ENCODE measurements at places on chromosomes 2 and 18. TPM values are rescaled to one million over a fixed set of nuclear protein-coding genes. Genes with fewer than 3 reads are reported as not detected.

GRCh38 chr2:162053808-162054155 lies 20.2 kb downstream of the DPP4 start:
- DNase-seq, result no peak

- no peak for DNase-seq
Observed at GRCh38 chr2:241855888-241856422, 2.7 kb downstream of the PDCD1 start.

DNA sequence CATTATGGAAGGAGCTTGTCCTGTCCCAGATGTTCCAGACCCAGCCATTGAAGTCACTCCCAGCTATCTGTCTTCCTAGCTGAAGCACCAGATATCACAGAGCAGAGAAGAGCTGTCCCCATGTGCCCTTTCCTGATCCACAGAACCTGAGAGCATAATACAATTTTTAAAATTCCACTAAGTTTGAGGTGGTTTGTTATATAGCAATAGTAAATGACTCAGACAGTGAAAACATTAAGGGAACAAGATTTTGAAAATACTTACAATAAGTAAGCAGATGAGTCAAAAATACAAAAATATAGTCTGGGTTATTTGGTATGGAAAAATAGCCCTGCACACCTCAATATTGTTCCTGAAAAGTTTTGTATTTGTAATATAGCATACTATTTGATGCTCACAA lies 85.8 kb upstream of the GLS start:
- DNase-seq, result no peak

GRCh38 chr2:214265991-214266489 lies 144.8 kb upstream of the VWC2L start:
- DNase-seq, result no peak

DNA sequence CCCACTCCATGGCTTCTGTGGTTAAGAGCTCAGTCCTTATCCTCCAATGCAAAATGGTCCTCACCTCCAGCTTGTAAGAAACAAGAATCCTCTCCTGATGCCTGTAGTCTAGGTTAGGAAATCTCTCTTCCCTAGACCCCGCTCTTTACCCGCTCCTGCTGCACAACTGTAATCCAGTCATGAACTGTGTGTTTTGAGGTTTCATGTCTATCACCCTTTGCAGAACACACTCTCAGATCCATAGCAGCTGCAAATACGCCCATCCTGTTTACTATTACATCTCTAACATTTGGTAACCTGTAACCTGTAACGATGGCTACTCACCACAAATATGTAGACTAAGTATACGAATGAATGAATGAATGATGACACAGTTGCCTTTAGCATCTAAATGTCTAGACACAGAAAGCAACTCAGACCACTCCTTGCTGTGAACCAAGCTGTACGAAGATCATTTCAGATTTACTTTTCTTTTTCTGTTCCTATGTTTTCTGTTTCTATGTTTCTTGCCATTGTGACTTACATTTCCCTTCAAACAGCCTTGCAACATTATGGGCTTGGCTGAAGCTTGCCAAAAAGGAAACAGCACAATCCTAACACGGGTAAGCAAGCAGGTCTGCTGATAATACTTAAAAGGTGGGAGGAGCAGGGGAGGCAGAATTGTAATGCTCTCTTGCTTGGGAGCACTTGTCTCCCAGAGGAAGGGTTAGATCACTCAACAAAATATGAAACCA lies 53.7 kb downstream of the EPHA4 start:
- DNase-seq, result peak; percentile 42

DNA sequence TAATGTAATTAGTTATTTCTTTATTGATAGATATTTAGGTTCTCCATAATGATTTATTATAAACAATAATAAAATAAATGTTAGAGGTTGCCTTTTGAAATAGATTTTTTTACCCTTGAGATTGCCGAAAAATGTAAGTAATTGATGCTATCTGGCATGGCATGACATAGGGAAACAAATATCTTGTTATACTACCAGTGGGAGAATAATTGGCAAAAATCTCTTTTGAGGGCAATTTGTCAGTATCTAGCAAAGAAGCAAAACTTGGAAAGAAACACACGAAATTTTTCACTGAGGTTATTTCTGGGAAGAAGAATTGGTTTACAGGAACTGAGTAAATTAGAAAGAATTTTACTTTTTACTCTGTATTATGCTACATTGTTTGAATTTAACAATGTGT lies 547.2 kb upstream of the SETBP1 start:
- DNase-seq, result no peak

DNA sequence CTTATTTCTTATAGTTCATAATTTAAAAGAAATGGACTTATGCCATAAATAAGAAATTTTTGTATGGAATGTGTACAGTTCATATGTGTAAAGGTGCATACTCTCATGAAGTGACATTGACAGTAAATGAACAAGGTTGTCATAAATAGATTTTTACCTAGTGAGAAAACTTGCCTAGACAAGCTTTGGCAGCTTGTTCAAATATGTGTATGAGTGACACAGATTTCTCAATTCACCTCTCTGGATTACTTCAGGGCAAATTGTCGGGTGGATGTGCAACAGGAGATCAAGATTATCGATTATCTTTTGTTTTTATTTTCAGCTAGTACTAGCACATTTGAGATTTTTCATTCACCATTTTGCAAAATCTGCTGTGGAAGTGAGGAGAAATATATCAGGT lies 758.1 kb upstream of the ACVR2A start:
- no peak for DNase-seq

GRCh38 chr2:191859681-191860080 lies 12.8 kb upstream of the CAVIN2 start:
- DNase-seq, result no peak

- peak; percentile 82 for DNase-seq
Observed at GRCh38 chr18:2932247-2933181, 80.4 kb downstream of the LPIN2 start.

GRCh38 chr18:47953471-47953931 lies 23.0 kb upstream of the SMAD2 start:
- no peak for DNase-seq

DNA sequence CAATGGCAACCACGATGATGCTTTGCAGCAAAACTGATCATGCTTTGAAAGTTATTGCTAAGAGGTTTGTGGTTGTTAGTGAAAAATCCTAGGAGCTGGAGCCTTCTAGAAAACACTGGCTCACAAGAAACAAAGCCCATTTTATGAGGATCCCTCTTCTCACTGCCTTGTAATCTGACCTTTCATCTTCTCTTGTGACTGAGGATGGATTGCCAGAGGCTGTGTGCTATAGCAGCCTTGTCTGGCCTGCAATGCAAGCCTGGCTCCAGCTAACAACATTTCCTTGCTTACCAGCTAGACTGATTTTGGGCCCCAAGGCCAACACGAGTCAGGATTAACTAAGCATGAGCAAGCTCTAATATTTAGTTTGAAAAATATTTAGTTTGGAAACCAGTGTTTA lies 13.1 kb downstream of the PIEZO2 start:
- DNase-seq, result no peak

DNA sequence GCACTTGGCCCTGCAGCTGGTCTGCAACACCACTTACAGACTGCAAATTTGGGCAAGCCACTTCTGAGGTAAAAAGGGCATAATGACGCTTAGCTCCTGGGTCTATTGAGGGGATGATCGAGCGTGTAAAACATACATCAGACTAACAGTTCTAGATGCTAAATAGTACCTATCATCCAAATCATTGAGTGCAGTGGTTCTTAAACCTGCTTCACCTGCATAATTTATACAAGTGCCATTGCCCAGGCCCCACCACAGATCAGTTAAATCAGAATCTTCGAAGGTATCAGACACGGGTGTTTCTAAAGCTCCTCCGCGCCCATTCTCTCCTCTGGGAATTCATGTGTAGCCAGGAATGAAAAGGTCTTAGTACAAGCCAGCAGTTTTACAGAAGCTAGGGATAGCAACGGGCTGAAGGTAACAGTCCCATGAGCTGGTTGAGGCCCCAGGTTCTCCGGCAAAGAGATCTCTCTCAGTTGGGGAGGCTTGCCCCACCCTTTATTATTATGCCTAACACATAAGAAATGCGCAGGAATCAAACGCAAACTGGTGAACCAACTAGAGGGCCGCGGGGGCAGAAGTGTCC lies 737 bp upstream of the RNF181 start:
- no peak for DNase-seq

Gene SAG
- polyA plus RNA-seq, result 0.22 TPM

Gene LAMA3
- 14.1 TPM for polyA plus RNA-seq

Gene HES6
- polyA plus RNA-seq, result 11.6 TPM

Gene CAPN14
- 0.06 TPM for polyA plus RNA-seq

Gene RAB12
- polyA plus RNA-seq, result 42.1 TPM

Gene EDAR
- 0.02 TPM for polyA plus RNA-seq

Gene GPR39
- 9.8 TPM for polyA plus RNA-seq

All from lung (tissue), 17 donors.